ENCODE measurements at places on chromosomes 5 and 9. TPM values are rescaled to one million over a fixed set of nuclear protein-coding genes. Genes with fewer than 3 reads are reported as not detected.

DNA sequence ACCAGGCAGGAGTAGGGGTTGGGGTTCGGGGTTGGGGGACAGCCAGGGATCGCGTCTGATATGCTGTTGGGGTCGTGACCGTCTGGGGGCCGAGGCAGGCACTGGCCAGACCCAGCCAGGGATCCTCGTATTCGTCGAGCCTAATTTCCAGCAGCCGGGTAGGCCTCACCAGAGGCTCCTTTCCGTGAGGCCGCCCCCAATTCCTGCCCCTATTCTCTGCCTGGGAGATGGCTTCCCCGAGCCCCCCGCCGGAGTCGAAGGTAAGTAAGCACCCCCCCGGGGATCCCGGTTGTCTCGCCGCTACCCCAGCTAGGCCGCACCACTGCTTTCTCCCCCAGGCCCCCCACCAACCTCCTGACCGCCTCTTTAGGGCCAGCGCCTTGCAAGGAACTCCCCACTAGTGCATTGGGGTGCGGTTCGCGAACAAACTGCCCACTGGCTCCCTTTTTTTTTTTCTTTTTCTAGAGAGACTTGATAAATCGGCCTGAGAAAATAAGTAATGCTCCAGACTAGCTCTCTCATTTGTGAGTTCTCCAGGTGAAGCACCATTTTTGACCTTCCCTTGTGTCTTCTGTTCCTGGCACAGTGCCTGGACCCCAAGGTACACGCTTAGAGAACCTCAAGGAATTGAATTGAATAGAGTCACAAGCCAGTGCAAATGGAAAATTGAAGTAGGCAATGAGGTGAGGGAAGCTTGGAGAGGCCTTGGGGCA lies 435 bp downstream of the ZNF189 start:
- peaks cover 35% of the 10 kb centered on the region for H3K4me1 ChIP-seq
- H3K4me3 ChIP-seq: peak overlapping the region; percentile 74
- DNase-seq: peak; percentile 28
- no peaks in the 10 kb centered on the region for H3K27me3 ChIP-seq

DNA sequence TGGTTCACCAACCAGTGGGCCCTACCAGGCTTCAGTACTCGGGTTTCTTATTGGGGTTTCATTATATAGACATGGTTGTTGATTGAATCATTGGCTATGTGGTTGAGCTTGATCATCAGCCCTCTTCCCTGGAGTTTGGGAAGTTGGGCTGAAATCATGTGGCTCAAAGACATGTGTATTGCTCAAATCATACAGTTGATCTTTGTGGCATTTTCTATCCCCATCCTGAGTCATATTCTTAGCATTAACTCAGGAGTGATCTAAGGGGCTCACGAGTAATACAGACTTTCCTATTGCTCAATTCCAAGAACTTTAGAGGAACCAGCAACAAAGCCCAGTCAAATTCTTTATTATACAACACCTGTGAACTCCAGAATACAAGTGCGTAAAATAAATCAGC lies 66.2 kb downstream of the SMC5 start:
- DNase-seq: no peak
- no peak overlapping the region for H3K27ac ChIP-seq
- H3K4me3 ChIP-seq: no peak overlapping the region

PRRT1B gene
- polyA plus RNA-seq: not detected

PDE8B gene
- polyA plus RNA-seq: 1.1 TPM

HAUS6 gene
- polyA plus RNA-seq: 1.7 TPM

HINT2 gene
- 139 TPM for polyA plus RNA-seq

ADAMTS13 gene
- polyA plus RNA-seq: 5.8 TPM

DIAPH1 gene
- polyA plus RNA-seq: 79.6 TPM

CCDC183 gene
- 0.32 TPM for polyA plus RNA-seq

DNA sequence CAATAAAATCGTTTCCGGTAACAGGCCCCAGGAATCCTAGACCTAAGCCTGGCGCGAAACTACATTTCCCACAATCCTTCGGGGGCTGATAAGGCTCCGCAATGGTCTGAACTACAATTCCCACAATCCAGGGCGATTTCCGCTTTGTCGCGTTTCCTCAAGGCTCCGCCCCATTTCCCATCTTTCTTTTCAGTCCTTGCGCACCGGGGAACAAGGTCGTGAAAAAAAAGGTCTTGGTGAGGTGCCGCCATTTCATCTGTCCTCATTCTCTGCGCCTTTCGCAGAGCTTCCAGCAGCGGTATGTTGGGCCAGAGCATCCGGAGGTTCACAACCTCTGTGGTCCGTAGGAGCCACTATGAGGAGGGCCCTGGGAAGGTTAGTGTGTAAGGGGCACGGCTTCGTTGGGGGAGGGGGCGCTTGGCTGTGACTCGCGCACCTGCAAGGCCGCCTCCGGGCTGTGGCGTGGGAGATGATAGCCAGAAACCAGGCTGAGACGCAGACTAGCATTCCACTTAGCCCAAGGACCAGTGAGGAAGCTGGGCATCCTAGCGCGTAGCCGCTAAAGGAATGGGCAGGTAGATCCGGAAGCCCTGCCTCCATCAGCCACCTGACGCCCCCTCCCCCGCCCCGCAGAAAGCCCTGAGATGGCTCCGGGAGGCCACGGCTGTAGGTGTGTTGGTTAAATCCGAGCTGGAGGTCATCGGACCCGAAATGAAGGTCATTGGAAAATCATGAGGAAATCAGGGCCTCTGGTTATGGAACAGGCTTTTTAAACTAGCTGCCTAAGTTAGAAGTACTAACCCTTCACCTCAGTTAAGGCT lies at the start of gene COX7C:
Gene COX7C (plus strand): TSS at position 186 of the 821 bp plus-strand sequence. CDS start 115 bp downstream, at position 301.
- no peaks in the 10 kb centered on the region for H3K27me3 ChIP-seq
- peak within 1 kb of the TSS; percentile 97 for H3K27ac ChIP-seq
- peaks cover 14% of the 10 kb centered on the region for H3K4me1 ChIP-seq
- H3K4me3 ChIP-seq: peak within 1 kb of the TSS; percentile 85

GRCh38 chr9:21770871-21771560 lies 31.4 kb upstream of the MTAP start:
- H3K36me3 ChIP-seq: no peaks in the 10 kb centered on the region
- DNase-seq: no peak
- H3K4me1 ChIP-seq: no peaks in the 10 kb centered on the region

ECM2 gene
- polyA plus RNA-seq: 1.6 TPM

- no peak overlapping the region for H3K27ac ChIP-seq
- H3K4me1 ChIP-seq: no peaks in the 10 kb centered on the region
- DNase-seq: no peak
- no peak overlapping the region for H3K4me3 ChIP-seq
Measured at GRCh38 chr5:28903643-28904042, 1865.3 kb upstream of the CDH9 start.

STOML2 gene
- 78.2 TPM for polyA plus RNA-seq

- H3K27me3 ChIP-seq: no peaks in the 10 kb centered on the region
- H3K4me3 ChIP-seq: no peak overlapping the region
- H3K36me3 ChIP-seq: no peaks in the 10 kb centered on the region
- DNase-seq: no peak
- H3K27ac ChIP-seq: no peak overlapping the region
Measured at GRCh38 chr5:107381189-107381856, 289.4 kb downstream of the EFNA5 start.

GDNF gene
- not detected for polyA plus RNA-seq

NPM1 gene
- 1,458 TPM for polyA plus RNA-seq
